Mucosa of descending colon (tissue), 3 donors: ENCODE measurements at places on chromosomes 7 and 10. TPM values are rescaled to one million over a fixed set of nuclear protein-coding genes. Genes with fewer than 3 reads are reported as not detected.

VWC2 gene
- total RNA-seq: 0.17 TPM

AHCYL2 gene
- total RNA-seq: 215 TPM

TSPAN15 gene
- total RNA-seq: 183 TPM

ECD gene
- total RNA-seq: 23.6 TPM

IKZF1 gene
- 14.9 TPM for total RNA-seq

UCMA gene
- total RNA-seq: not detected

LOXL4 gene
- 0.58 TPM for total RNA-seq

KAZALD1 gene
- 8.5 TPM for total RNA-seq

VWA2 gene
- 1.9 TPM for total RNA-seq

HTR5A gene
- total RNA-seq: not detected

MGAM2 gene
- 33.2 TPM for total RNA-seq

PLPP4 gene
- total RNA-seq: not detected

SFXN2 gene
- total RNA-seq: 6.9 TPM

OR2A12 gene
- not detected for total RNA-seq

NRAP gene
- total RNA-seq: 1.6 TPM

MYO1G gene
- 3.8 TPM for total RNA-seq

ACTA2 gene
- total RNA-seq: 80.6 TPM

MLXIPL gene
- total RNA-seq: 13.3 TPM

IL2RA gene
- 3.7 TPM for total RNA-seq

ARMC3 gene
- total RNA-seq: not detected

SPDYE5 gene
- total RNA-seq: 0.17 TPM

SLC25A28 gene
- total RNA-seq: 64.4 TPM

NEURL1 gene
- total RNA-seq: 42.9 TPM

CALD1 gene
- 134 TPM for total RNA-seq

TWNK gene
- 7.8 TPM for total RNA-seq

TAC1 gene
- 10.4 TPM for total RNA-seq

SGCE gene
- 70.2 TPM for total RNA-seq

KCNIP2 gene
- total RNA-seq: 5.9 TPM

MMD2 gene
- total RNA-seq: not detected

SLC26A5 gene
- total RNA-seq: 0.19 TPM

BEND7 gene
- total RNA-seq: 28.7 TPM

SORBS1 gene
- total RNA-seq: 99.3 TPM

LIPF gene
- total RNA-seq: not detected

SFXN4 gene
- 34.6 TPM for total RNA-seq

AKR1C4 gene
- total RNA-seq: not detected

CFAP43 gene
- total RNA-seq: 0.58 TPM

MBL2 gene
- not detected for total RNA-seq

RBP4 gene
- 5.2 TPM for total RNA-seq
